ENCODE measurements at places on chromosomes 1 and 21. TPM values are rescaled to one million over a fixed set of nuclear protein-coding genes. Genes with fewer than 3 reads are reported as not detected.

DNA sequence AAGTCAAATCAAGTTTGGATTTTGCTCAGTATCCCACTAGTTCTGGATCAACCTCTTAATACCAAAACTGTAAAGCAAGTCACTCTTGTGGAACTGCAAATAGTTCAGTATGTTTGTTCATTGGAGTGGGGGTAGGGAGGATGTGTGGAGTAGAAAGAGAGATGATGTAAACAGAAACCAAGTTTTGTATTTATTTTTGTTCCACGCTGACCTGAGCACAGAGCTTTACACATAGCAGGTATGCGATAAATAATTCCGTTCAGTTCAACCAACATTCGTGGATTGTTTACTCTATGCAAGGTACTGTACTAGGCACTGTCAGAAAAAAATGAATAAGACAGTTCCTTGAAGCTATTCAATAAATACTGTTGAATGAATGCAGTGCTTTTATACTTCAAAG lies 4.5 kb upstream of the ZNF644 start:
- no peak overlapping the region for H3K27ac ChIP-seq
- H3K27me3 ChIP-seq, result peaks cover 4% of the 10 kb centered on the region
- H3K36me3 ChIP-seq, result no peaks in the 10 kb centered on the region
- peaks cover 13% of the 10 kb centered on the region for H3K4me1 ChIP-seq
- no peak overlapping the region for H3K4me3 ChIP-seq

DNA sequence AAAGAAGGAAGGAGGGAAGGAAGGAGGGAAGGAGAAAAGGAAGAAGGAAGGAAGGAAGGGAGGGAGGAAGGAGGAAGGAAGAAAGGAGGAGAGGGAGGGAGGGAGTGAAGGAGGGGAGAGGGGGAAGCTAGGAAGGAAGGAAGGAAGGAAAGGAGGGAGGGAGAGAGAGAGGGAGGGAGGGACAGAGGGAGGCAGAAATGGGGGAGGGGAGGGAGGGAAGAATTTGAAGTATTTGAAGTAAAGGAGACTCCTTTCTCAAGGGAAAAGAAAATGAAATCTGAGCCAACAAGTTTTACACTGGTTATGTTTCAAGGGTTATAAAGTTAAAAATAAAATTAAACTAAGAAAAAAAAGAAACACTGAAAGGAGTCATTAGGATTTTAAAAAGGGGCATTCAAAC lies 431.4 kb downstream of the BRINP3 start:
- no peak overlapping the region for H3K27ac ChIP-seq
- H3K36me3 ChIP-seq, result no peaks in the 10 kb centered on the region
- no peaks in the 10 kb centered on the region for H3K27me3 ChIP-seq
- H3K4me1 ChIP-seq, result no peaks in the 10 kb centered on the region
- no peak for DNase-seq

- DNase-seq, result no peak
- H3K4me1 ChIP-seq, result peaks cover 3% of the 10 kb centered on the region
- peaks cover 56% of the 10 kb centered on the region for H3K36me3 ChIP-seq
These were observed 49.1 kb upstream of the SDC3 start for GRCh38 chr1:30957560-30958222.

LCA5L gene
- total RNA-seq, result 0.86 TPM
